COR-L47 (cell line): ENCODE measurements at places on chromosomes 1 and 21.

DNA sequence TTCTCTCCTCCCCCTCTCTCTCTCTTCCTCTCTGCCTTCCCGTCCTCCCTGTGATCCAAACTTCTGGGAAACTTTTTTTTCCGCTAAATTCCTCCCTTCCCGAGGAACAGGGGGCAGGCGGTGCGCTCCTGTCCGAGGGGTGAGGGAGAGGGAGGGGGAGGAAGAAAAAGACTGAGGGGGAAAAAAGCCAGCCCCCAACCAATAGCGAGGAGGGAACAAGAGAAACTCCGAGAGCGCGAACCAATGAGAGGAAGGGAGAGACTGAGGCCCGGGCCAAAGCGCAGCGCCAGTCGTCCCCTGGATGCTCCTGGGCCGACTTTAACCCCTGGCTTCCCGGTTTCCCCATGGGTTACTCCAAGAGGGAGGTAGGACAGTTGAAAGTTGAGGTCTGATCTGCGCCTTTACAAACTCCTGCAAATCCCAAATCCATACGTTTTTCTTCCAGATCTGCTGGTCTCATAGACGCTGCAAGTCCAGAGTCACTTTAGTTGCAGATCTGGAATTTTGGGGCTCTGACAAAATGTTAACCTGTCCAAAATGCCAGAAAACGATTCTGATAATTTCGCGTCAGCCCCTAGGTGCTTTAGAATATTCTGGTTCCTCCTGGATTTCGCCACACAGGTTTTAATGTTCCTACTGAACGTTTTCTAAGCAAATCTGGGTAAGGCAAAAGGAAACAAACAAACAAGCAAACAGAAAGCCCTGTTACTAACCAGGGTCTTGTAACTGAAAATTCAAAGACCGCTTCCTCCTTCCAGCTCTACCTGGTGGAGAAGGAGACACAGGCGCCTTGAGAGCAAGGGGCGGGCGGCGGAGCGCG, at the start of gene TBX15:
TBX15 (minus strand) TSS at position 158 of the 820 bp plus-strand sequence. CDS start 548 bp downstream, outside the sequence.
- DNase-seq, result no peak

GRCh38 chr1:226786550-226786949, 47.5 kb upstream of the ITPKB start:
- no peak for DNase-seq

DNA sequence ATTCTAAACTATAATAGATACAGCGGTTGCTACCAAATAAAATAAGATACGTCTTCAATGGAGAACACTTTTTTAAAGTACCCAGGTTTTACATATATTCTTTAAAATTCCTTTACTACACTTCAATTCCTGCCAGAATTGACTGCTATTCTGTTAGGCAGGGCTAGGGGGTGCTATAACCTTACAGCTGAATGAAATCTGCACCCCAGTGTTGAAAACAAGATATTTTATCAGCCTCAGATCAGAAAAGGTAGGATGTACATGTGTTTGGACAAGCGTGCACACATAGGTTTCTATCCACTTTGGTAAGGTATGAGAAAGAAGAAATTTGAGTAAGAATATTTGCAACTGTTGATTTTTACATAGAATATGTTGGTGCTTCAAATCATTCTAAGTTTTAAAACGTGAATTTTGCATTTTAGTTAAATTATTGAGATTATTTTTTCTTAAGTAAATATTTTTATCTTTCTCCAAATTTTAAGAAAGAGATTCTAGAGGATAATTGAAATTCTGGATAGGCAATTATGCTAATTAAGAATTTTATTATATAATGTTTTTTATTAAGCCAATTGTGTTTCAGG, 490.8 kb upstream of the ADGRL4 start:
- DNase-seq, result peak; percentile 18

- DNase-seq, result no peak
These were observed 5.4 kb downstream of the UBR4 start for GRCh38 chr1:19204446-19205266.

DNA sequence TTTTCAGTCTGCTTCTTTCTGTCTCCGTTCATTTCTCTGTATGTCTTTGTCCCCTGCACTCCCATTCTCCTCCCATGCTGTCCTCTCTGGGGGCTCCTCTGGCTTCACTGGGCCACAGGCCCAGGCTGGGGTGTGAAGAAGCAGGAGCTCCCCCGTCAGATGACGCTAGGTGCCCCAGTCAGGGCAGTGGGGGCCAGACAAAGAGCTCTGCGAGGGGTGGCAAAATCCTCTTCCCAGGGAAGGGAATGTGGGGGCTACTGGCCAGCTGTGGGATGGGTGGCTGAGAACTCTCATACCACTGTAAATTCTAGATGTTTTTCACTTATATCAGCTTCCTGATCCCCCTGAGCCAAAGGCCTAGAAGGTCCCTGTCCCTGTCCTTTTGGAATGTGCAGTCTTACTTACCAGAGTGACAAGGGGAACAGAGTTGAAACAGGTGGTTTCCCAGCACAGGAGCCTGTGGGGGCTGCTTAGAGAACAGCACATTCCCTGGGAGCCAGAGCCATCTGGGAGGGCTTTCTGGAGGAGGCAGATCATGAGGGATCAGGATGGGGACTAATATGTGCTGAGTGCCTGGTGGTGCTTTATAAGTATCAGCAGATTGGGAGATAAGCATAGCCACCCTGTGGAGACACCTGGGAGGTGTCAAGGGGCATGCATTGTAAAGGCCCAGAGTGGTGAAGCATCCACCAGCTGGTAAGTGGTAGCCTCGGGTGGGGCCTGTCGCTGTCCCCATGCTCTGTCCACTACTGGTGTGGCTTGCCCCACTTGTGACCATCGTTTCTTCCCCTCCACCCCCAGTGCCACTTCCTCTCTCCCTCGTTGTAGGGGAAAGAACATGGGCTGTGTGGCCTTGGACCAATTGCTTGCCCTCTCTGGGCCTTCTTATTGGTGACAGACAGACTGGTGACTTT, 10.1 kb upstream of the PADI1 start:
- no peak for DNase-seq
